Activated naive CD4-positive, alpha-beta T cell treated with anti-CD3 and anti-CD28 coated beads, Interleukin-2, amount 50 U/mL, for 72 hours (primary cell): ENCODE measurements at places on chromosomes 11 and 22. TPM values are rescaled to one million over a fixed set of nuclear protein-coding genes. Genes with fewer than 3 reads are reported as not detected.
A peak's percentile ranks its signal among the peaks of the same experiment; 100 is the strongest.

DNA sequence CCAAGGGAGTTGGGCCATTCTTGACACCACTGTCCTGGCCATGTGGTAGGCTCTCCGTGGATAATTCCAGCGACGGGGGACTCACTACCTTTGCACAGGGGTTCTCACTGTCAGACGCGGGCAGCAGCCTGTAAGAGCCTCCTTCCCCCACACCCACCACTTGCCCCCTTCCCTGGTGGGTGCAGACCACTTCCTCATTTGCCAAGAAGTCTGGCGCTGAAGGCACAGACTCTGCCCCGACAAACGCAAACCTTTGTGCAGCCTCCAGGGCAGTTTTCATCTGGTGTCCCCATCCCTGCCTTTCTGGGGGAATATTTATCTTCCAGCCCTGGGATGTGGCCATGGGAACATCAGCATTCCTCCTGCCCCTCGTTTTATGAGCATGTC, 422.5 kb downstream of the SHANK2 start:
- no peak for DNase-seq

The SEPTIN3 gene
- total RNA-seq, result 4.2 TPM

DNA sequence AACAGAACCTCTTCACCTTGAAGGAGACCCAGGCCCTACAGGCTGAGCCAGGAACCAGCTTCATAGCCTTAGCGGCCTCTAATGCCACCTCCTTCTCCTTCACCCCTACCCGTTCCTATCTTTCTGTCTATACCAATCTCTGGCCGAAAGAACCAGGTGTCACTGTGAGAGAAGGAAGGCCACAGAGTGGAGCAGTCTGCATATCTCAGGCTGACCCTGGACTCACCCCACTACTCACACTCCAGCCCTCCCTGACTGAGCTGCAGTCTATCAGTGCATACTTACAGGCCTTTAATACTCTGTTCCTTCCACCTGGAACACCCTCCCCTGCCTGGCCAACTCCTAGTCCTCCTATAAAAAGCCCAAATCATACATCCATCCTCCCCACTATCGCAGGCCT, 32.7 kb downstream of the ARAP1 start:
- no peak for DNase-seq

- no peak for DNase-seq
Measured at GRCh38 chr11:116775975-116776374, 3.2 kb upstream of the BUD13 start.

DNA sequence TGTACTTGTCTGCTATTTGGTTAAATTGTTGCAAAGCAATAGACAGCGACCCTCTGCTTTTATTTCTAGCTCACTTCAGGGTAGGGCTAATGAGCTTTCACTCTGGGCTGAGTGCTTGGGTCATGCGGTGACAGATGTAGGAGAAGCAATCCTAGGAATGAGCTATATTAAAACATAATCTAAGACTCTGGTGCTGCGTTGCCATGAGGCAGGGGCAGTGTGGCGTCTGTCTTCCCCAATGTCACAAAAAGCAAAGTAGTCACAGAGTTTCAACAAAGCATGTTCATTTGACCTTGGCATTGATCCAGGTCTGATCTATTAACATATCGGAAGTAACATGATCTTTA, 55.5 kb upstream of the GRAMD1B start:
- no peak for DNase-seq

DNA sequence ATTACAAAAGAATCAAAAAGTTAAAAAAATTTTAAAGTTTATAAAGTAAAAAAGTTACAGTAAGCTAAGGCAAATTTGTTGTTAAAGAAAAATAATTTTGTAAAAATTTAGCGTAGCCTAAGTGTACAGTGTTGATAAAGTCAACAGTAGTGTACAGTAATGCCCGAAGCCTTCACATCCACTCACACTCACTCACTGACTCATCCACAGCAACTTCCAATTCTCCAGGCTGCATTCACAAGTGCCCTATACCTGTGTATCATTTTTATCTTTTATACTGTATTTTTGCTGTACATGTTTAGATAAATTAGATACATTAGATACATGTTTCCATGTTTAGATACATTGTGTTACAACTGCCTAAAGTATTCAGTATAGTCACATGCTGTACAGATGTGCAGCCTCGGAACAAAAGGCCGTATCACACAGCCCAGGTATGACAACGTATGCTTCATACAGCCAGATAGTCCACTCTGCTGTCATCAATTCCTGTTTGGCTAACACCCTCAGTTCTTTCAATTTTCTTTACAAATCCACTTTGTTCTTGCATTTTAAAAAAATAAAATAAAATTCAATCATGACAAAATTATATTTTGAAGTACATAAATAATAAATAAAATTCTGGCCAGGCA, 80.7 kb downstream of the RBFOX2 start:
- DNase-seq, result no peak

The MRPL16 gene
- total RNA-seq, result 94.2 TPM

DNA sequence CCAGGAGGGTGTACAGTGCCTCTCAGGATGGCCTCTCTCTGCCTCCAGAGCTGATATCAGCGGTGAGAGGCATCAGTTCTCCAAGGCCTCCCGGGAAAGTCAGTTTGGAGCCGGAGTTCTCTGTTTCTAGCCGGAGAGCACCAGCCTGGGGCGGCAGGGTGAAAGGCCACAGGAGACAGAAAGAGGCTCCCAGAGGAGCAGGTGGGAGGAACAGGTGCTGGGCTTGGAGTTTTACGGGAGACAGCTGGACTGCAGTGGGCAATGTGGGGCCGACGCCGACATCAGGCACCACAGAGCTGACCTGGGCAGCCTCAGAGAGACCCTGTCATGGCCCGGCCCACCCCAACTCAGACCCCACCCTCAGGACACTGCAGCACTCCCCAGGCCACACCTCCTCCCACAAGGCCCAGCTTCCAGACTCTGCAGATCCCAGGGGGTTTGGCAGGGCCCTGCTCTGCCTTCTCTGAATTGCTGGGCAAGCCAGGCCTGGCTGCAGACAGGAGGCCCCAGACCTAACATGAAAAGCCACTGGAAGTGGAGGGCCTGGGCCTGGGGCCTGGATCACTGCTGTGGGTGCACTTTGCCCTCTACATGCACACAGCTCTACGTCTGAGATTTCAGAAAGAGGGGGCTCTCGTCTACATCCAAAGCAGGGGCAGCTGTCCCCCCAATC, 885.6 kb downstream of the BRD1 start:
- DNase-seq, result no peak

DNA sequence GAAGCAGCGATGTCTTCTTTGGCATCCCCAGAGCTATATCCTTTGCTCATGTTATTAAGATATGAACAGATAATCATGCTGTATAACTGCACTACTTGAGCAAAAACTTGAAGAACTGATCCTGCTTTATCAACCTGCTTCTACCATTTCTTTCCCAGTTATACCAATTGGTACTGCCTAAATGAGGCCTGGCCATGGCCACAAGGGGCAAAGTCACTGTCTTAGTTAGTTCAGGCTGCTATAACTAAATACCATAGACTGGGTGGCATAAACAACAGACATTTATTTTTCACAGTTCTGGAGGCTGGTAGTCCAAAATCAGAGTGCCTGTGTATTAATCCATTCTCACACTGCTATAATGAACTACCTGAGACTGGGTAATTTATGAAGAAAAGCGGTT, 37.5 kb downstream of the DEUP1 start:
- DNase-seq, result no peak

DNA sequence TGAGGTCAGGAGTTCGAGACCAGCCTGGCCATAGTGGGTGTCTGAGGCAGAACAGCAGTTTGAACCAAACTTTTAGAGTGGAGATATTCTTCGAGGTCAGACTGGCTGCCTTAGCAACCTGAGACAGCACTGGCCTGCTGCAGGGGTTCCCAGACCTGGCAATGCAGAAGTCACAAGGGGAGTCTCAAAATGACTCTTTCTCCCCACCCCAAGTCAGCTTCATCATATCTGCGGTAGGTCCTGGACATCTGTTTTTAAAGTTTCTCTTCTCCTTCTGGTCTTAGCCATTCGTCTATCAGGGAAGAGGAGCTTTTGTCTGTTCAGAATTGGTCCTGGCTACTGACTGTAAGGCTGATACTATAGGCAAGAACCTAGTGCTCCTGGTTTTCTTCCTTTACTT, 14.5 kb upstream of the CLMP start:
- DNase-seq, result no peak

DNA sequence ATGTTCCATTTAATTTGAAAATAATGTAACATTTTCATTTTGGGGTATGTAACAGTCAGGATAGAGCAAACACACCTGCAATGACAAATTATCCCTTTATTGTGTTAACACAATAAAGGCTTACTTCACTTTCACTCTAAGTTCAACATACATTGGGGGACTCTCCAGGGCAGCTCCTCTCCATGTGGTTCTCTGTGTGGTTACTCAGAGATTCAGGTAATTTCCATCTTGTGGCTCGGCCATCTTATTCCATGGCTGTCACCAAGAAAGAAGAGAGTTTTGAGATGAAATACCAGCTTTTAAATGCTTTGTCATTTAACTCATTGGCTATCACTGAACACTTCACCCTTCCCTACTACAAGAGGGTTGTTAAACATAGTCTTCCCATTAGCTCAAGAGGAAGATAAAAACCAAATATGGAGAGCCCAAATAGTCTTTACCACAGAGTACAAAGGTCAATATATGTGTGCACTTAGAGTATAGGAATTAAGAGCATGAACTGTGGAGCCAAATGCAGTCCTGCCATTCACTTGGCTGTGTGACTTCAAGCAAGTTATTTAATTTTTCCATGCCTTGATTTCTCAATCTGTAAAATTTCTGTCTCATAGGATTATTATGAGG, 10.6 kb upstream of the TPH1 start:
- DNase-seq, result no peak

DNA sequence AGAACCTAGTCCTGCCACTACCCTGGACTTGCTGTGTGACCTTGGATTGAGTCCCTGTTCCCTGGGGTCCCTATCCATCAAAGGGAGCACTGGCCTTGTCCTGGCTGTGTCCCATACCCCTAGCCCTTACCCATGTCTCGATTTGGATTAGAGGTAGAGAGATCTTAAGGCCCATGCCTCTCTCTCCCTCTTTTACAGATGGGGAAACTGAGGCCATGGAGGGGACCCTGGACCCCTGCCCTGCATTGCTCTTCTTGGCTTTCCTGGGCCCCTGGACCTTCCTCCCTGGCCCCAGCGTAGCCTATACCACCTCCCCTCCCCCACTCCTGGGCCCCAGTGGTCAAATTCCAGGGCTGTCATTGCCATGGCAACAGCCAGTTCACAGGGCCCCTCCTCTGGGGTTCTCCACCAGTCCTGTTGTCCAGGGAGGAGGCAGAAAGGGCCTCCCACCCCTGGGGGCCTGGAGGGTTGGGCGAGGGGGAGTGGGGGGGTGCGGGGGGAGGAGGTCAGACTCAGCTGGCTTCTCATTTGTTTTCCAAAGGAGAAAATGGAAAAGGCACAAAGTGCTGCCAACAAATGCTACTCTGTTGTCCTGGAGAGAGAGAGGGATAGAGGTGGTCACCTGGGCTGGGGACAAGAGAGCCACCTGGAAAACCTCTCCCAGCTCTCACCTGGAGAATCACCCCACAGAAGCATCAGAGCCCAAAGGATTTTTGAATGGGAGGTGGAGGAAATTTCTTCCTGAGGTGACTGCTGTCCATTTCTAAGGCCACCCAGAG, 23.3 kb downstream of the ARHGEF17 start:
- DNase-seq, result no peak

- peak; percentile 60 for DNase-seq
Measured at GRCh38 chr11:8338138-8338537, 74.5 kb upstream of the LMO1 start.

The GPR83 gene
- total RNA-seq, result not detected

The KCTD14 gene
- 0.23 TPM for total RNA-seq

- no peak for DNase-seq
Measured at GRCh38 chr11:33500861-33501479, 199.7 kb downstream of the C11orf91 start.

- no peak for DNase-seq
Measured at GRCh38 chr11:92204731-92205130, 19.9 kb upstream of the FAT3 start.

DNA sequence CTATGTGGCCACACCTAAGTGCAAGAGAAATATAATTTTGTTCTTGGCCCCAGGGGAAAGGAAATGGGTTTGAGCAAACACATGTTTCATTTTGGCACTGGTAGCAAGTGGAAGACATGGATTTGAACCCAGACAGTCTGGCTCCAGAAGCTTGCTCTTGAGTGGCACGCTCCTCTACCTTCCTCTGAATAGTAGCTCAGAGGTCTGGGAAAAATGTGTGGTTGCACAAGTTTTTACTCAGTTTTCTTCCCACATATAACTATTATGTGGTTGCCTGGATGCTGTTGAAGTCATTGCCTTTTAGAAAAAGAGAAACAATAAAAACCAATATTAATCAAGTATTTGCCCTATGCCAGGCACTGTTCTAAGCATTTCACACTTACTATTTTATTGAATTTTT, 16.3 kb downstream of the PARVA start:
- DNase-seq, result no peak

- no peak for DNase-seq
Measured at GRCh38 chr11:6224421-6224820, 10.0 kb downstream of the FHIP1B start.

The MRGPRE gene
- not detected for total RNA-seq

GRCh38 chr11:24531528-24531927, 34.7 kb downstream of the LUZP2 start:
- DNase-seq, result no peak

- DNase-seq, result no peak
Measured at GRCh38 chr22:44734801-44735517, 17.4 kb upstream of the ARHGAP8 start.

The APOL2 gene
- total RNA-seq, result 68.6 TPM

The KCNQ1OT1 gene
- total RNA-seq, result 0.49 TPM

DNA sequence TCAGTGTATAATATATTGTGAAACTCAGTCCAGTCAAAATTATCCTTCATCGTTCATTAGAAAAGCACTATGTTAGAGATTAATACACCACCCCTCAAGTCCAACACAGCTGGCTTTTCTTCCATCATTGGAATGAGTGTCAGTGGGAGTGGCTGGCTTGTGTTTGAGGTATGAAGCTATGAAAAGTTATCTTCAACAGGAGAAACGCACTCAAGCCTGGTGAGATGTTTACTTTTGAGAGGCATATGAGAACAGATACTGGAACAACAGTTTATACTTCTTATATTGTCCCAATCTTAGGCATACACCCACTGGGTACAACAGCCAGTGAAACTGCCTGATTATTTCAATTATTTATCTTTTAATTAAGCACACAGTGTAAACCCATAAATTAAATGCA, 34.3 kb downstream of the PLEKHB1 start:
- no peak for DNase-seq

The SEPTIN5 gene
- 1.2 TPM for total RNA-seq

The MN1 gene
- 0.14 TPM for total RNA-seq

The PAX6 gene
- total RNA-seq, result not detected
